AG04450 (cell line): ENCODE measurements at places on chromosomes 7 and 10. TPM values are rescaled to one million over a fixed set of nuclear protein-coding genes. Genes with fewer than 3 reads are reported as not detected.

DNA sequence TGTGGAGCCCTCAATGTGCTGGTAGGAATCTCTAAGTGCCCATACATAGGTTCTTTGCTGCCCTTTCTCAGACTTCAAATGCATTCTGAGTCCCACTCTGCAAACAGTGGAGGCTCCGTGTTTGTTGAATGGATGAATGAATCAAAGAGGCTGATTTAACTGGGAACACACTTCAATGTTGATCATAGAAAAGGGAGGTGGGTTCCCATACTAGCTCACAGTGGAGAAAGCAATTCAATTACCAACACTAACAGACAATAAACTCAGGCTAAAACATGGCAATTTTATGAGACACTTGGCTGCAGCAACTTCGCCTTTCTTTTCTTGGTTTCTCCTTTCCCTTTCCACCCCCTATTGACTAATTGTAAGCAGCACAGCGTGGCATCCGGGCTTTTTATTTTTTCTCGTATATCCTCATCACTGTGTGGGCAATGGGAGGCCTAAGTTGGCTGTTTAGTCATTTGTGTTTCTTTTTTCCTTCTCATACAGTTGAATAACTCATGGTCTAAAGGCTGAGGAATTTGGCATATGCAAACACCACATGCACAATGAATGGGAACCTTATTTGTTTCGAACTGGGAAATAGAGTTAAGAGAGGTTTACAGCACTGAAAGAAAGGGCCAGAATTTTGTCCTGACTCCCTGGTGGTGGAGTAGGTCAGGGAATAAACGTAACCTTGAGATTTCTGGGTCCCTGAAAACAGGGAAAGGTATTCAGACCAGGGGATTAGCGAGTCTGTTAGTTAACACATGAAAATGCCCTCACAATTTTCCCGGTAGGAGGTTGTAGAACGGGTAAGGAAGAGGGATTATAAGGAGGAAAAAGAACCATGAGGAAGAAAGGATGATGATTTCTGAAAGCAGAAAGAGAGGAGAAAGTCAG lies 858.5 kb downstream of the KCNMA1 start:
- no peak for DNase-seq

DNA sequence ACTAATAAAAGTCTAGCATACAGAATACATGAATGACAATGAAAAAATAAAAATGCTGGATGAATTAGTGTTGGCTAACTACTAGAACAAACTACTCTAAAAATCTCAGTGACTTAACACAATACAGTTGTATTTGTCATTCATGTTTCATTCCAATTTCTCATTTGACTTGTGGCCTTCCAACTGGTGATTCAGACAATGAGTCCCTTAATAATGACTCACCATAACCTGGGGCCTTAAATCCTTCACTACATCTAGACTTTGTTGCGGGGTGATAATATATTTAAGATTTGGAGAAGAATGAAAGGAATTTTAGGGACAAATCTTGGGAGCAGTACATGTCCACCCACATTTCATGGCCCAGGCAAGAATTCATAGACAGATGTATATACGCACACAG lies 90.5 kb upstream of the POM121L12 start:
- no peak for DNase-seq

DNA sequence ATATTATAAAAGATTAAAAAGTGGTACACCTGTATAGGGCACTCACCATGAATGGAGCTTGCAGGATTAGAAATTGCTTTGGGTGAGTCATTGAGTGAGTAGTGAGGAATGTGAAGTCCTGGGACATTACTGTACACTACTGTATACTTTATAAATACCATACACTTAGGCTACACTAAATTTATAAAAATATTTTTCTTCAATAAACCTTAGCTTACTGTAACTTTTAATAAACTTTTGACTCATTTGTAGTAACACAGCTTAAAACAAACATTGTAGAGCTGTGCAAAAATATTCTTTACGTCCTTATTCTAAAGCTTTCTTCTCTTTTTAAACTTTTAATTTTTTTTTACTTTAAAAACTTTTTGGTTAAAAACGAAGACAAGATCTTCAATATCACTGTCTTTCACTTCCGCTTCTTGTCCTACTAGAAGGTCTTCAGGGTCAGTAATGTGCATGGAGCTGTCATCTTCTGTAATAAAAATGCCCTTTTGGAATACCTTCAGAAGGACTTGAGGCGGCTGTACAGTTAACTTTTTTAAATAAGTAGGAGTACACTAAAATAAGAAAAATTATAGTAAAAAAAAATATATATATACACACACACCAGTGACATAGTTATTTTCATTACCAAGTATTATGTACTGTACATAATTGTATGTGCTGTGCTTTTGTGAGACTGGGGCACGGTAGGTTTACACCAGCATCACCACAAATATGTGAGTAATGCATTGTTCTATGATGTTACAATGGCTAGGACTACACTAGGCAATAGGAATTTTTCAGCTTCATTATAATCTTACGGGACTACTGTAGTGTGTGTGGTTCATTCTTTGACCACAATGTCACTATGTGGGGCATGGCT lies 3.5 kb downstream of the STK31 start:
- DNase-seq: peak; percentile 67

GRCh38 chr7:20270867-20271266 lies 53.7 kb upstream of the MACC1 start:
- DNase-seq: no peak

- no peak for DNase-seq
Observed at GRCh38 chr7:122033641-122034040, 110.4 kb downstream of the AASS start.

- DNase-seq: no peak
Observed at GRCh38 chr7:66696774-66697191, 43.8 kb upstream of the RABGEF1 start.

GRCh38 chr10:8321990-8322389 lies 267.5 kb downstream of the GATA3 start:
- DNase-seq: no peak

GRCh38 chr10:83764666-83765065 lies 374.6 kb upstream of the GHITM start:
- no peak for DNase-seq

- no peak for DNase-seq
Observed at GRCh38 chr10:100356067-100357017, 9.3 kb downstream of the SCD start.

DNA sequence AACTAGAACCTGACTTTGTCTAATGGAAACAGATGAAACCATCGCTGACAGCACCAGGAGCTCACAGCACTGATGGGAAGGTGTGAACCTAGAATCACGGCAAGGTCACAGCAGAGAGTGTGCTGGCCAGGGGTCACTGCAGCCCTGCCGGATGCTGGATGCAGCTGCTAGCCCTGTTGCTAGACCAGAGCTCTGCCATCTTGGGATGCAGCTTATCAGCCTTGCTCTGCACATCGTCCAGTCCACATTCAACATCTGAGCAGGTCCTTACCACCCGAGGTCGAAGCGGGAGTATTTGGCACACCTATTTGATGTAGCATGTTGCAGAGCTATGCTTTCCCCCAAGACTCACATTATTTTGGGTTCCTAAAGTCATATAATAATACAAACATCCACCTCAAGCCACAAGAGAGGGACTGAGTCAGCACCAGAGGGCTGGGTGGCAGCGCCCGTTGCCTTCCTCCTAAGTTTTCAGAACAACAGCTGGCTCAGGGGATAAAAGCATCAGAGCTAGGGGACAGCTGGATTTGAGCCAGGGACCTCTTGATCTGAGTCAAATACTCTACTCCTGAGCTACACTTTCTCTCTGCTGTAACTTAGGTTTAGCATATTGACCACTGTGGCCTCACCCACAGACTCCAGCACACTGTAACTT lies 135.3 kb downstream of the ZNF467 start:
- DNase-seq: no peak

GRCh38 chr10:116886772-116887171 lies 37.5 kb downstream of the ENO4 start:
- DNase-seq: no peak

- no peak for DNase-seq
Observed at GRCh38 chr10:100696477-100696901, 48.9 kb upstream of the PAX2 start.

DNA sequence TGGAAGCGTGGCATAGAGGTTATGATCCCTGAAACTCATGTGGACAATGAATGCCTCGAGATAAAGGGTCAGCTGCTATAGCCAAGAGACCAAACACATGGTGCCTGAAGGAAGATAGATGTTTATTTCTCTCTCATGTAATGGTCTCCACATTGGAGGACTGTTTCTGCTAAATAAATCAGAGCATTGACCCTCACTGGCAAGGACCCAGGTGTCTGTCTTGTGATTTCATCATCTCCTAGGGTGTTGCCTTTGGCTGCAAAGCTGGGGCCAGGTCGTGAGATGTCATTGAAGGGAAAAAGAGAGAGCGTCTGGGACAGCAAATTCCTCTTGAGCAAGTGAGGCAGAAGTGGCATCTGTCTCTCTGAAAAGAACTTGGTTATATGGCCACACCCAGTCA lies 64.6 kb downstream of the JCAD start:
- no peak for DNase-seq

- no peak for DNase-seq
Observed at GRCh38 chr7:136950331-136950730, 81.9 kb downstream of the CHRM2 start.

- no peak for DNase-seq
Observed at GRCh38 chr7:39259391-39260003, 281.8 kb downstream of the POU6F2 start.

DNA sequence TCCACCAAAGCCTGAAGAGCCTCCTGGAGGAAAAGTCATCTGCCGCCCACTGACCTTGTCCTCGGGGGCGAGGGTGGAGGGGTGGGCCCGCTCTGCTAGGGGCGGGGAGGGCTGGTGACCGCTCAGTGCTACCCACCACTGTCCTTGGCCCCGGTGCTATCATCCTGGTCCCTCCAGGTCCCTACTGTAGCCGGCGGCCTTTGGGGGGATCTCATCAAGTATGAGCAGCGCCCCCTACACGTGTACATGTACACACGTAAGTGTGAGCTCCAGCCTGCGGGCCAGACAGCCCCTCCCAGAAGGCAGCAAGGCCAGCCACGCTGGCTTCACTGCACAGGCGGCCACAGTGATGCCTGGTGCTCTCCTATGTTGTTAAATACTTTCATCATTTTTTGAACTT lies 19.6 kb downstream of the TTYH3 start:
- no peak for DNase-seq

- no peak for DNase-seq
Observed at GRCh38 chr7:76232698-76233097, 31.0 kb downstream of the SRRM3 start.

DNA sequence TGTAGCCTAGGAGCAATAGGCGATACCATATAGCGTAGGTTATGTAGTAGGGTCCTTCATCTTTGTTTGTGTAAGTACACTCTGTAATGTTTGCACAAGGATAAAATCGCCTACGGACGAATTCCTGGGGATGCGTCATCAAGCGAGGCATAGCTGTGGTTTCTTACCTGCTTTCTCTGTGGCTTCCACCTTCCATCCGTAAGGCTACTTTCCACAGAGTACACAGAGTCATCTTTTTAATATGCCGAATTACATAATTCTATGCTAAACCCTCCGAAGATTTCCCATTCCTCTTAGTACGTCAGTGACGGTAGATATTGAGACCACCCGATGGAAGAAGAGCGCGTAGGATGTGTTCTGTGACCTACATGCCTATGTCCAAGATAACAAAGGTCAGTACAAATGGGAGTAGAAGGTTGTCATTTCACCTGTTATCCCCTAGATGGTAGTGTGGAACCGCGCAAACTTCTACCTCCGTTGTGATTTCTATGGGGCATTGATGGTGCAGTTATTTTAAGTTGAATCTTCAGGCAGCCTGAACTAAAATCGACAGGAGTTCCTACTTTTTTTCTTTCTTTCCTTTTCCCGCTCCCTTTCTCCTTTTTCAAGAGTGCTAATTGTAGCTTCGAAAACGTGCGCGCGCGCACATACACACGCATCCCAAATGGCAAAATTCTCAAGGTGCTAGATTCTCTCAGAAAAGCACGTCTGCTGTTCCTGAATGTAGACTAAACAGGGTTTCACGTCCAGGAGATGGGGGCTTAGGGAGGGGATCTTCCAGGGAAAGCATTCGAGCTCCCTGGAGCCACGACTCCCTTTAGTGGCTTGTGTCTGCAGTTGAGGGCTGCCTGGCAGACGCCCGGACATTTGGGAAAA lies 111.7 kb upstream of the MBL2 start:
- DNase-seq: peak; percentile 39

- peak; percentile 78 for DNase-seq
Observed at GRCh38 chr7:87876040-87876868, at the start of the genes DBF4 and SLC25A40. DBF4 (plus strand) TSS chr7:87876493; CDS start chr7:87876733, 240 bp downstream. SLC25A40 (minus strand) TSS chr7:87876360; CDS start chr7:87858727, 17,633 bp downstream.

DNA sequence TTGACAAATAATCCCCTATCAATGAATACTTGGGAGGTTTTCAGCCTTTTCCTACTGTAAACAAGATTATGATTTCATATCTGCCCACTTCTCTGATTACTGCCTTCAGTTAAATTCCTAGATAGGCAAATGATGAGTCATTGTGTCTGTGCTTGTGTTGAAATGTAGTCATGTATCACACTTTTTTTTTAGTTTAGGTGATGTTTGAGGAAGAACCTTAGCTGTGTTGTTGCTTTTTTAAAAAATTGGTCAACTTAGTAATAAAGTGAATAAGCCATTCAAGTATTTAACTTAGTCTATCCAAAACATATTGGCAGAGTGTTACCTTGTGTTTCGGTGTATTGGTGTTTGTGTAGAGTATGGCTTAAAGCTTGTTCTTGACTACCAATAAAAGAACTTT lies 60.0 kb downstream of the WAC start:
- DNase-seq: peak; percentile 29

DNA sequence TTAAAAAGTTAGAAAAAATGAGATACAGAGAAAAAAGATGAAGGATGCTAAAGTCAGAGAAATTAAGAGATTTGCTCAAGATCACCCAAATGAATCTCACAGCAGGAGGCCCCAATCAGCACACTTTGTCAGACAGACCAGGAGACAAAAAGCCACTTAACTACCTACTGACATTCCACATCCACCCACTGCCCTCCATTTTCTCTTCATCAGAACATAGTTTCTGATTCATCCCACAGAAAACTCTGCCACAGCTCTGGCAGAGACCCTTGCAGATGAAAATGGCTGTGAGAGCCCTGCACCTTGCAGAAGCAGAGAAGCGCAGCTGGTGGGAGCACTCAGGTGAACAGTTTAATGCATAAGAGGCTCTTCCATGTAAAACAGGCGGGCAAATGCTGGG lies 26.6 kb downstream of the DGKI start:
- no peak for DNase-seq

DNA sequence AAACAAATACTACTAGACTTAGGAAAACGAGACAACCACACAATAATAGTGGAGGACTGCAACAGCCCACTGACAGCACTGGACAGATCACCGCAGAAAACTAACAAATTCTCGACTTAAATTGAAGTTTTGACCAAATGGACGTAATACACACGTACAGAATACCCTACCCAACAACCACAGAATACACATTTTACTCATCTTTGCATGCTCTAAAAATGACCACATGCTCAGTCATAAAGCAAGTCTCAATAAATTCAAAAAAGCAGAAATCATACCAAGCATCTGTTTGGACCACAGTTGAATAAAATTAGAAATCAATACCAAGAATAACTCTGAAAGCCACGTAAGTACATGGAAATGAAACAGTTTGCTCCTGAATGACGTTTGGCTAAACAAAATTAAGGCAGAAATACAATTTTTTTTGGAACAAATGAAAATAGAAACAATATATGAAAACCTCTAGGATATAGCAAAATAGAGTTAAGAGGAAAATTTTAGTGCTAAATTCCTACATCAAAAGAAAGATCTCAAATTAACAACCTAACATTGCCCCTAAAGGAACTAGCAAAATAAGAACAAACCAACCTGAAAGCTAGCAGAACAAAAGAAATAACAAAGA lies 30.6 kb downstream of the MAPK8 start:
- DNase-seq: no peak

Gene H2AZ2
- 141 and 164 TPM in 2 replicates for polyA plus RNA-seq

Gene LRRD1
- not detected in 2 replicates for polyA plus RNA-seq

Gene ENKUR
- 0.11 TPM in 1 of 2 replicates, not detected in the other for polyA plus RNA-seq

Gene DMBT1
- polyA plus RNA-seq: not detected in 2 replicates

Gene PRSS37
- not detected in 2 replicates for polyA plus RNA-seq

Gene GARIN1A
- 0.47 TPM in 2 replicates for polyA plus RNA-seq

Gene MEIG1
- 0.21 TPM in 1 of 2 replicates, not detected in the other for polyA plus RNA-seq
